ENCODE measurements at places on chromosomes 12 and 14. TPM values are rescaled to one million over a fixed set of nuclear protein-coding genes. Genes with fewer than 3 reads are reported as not detected.

The RAB21 gene
- 37.8 TPM for total RNA-seq

The KRT83 gene
- total RNA-seq = not detected

The CBLN3 gene
- total RNA-seq = 2.8 TPM

The CPNE8 gene
- 18.8 TPM for total RNA-seq

The SPTSSA gene
- total RNA-seq = 14.9 TPM

The OASL gene
- total RNA-seq = 2.6 TPM

The P2RX4 gene
- 17.0 TPM for total RNA-seq

The REM2 gene
- total RNA-seq = 0.66 TPM

The PRR4 gene
- total RNA-seq = 1.6 TPM

The RERG gene
- total RNA-seq = not detected

The TCL1A gene
- 109 TPM for total RNA-seq

The LGR5 gene
- not detected for total RNA-seq

The SRRM4 gene
- total RNA-seq = not detected

The DBX2 gene
- not detected for total RNA-seq

The PPHLN1 gene
- total RNA-seq = 68.2 TPM

The DNAJC22 gene
- total RNA-seq = 0.19 TPM

The LRRC43 gene
- total RNA-seq = 0.16 TPM

The NKX2-8 gene
- not detected for total RNA-seq

The PDZRN4 gene
- total RNA-seq = not detected

The TPH2 gene
- not detected for total RNA-seq

The KLRC2 gene
- total RNA-seq = 0.43 TPM

The KRT79 gene
- not detected for total RNA-seq

The PLEK2 gene
- not detected for total RNA-seq

The CLECL1 gene
- 33.6 TPM for total RNA-seq

The IGF1 gene
- total RNA-seq = 3.2 TPM

The ALDH1L2 gene
- 13.2 TPM for total RNA-seq

The EDDM3A gene
- not detected for total RNA-seq

The PTPN11 gene
- total RNA-seq = 84.9 TPM

The TMEM63C gene
- total RNA-seq = 0.74 TPM

The ARHGEF25 gene
- total RNA-seq = 1.5 TPM

The KLRB1 gene
- not detected for total RNA-seq

The TAS2R8 gene
- total RNA-seq = not detected

The COQ10A gene
- 7.8 TPM for total RNA-seq

The SLC6A15 gene
- not detected for total RNA-seq

The IL31 gene
- not detected for total RNA-seq

The GNG2 gene
- 103 TPM for total RNA-seq

The FAIM2 gene
- not detected for total RNA-seq

The GAS2L3 gene
- 2.6 TPM for total RNA-seq

The CLEC1A gene
- total RNA-seq = not detected

The PAX9 gene
- 0.27 TPM for total RNA-seq

The KRT2 gene
- total RNA-seq = 0.08 TPM

All from GM12878 (cell line).